ENCODE measurements at places on chromosomes 3 and 15.

GRCh38 chr15:63133786-63134185 is 12.1 kb downstream of the LACTB start:
- no peak for DNase-seq

GRCh38 chr3:16928386-16929132 is 43.8 kb downstream of the PLCL2 start:
- DNase-seq = no peak

DNA sequence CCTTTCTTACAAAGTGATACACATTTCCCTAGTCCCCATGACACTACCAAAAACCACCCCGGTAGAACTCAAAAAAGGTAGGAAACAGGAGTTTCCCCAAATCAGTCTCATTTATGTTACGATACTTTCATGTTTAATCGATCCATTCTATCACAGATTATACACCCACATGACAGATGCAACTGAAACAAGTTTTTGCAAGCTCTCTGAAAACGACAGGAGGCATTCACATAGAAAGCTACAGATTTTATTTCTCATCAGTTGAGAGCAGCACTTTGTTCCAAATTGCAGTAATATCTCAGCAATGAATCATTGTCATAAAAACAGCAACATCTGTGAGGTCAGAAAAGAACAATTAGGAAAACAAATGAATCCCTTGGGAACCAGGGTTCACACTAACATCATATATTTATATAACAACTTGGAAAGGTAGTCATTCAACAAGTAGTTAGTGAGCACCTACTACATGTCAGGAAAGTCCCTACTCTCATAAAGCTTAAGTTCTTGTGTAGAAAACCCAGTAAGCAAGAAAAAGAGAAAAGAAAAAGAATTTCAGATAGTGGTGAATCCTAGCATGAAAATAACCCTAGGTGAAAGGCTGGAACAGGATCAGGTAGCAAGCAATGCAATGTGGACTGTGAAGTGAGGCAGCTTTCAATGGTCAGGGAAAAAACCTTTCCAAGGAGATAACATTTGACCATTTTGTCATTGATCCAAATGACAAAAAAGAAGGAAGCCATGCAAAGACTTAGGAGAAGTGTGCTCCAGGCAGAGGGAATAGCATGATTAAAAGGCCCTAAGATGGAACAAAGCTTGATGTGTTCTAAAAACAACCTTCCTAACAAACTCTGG is 8.3 kb downstream of the PLD1 start:
- no peak for DNase-seq

- no peak for DNase-seq
Observed at GRCh38 chr15:40286061-40286532, 3.2 kb upstream of the ANKRD63 start.
